Activated CD4-positive, alpha-beta T cell treated with anti-CD3 and anti-CD28 coated beads, Interleukin-2, amount 10 ng/mL, durations not matched to agents 7 days and 5 days (primary cell): ENCODE measurements at places on chromosomes 2 and 18. TPM values are rescaled to one million over a fixed set of nuclear protein-coding genes. Genes with fewer than 3 reads are reported as not detected.

- no peak overlapping the region for H3K4me3 ChIP-seq
- H3K4me1 ChIP-seq, result peaks cover 11% of the 10 kb centered on the region
- DNase-seq, result no peak
- no peak overlapping the region for H3K27ac ChIP-seq
- H3K36me3 ChIP-seq, result peaks cover 12% of the 10 kb centered on the region
Measured at GRCh38 chr2:28510184-28510583, 14.3 kb downstream of the PLB1 start.

DNA sequence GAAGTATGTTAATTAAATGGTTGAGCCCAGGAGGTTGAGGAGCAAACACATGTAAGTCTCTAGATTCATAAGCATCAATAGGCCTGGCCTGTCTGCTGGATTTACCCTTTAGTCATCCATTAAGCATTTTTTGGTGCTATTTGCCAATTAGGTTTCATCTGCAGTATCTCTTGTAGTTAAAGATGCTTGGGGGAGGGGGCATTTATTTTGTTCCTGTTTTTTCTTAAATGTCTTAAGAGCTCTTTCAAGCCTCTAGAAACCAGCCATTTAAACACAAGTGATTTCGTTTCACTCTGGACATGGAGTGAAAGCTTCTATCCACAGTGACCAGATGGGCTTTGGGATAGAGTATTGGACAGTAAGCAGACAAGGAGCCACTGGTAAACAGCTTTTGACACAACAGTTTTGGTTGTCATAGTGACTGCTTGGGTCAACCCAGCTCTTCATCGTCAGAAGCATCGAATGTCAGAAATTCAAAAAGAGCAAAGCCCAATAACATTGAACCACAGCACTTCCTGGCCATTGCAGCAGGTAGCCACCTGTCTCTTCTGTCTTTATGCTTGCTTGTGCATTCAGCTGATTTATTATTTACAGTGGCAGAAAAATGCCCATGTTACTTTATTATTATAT, 4.9 kb downstream of the QPCT start:
- H3K4me1 ChIP-seq, result peaks cover 6% of the 10 kb centered on the region
- H3K36me3 ChIP-seq, result no peaks in the 10 kb centered on the region
- DNase-seq, result no peak
- H3K4me3 ChIP-seq, result no peak overlapping the region
- H3K27ac ChIP-seq, result no peak overlapping the region

PAX8 gene
- 0.69 TPM for total RNA-seq

UGT1A4 gene
- not detected for total RNA-seq

DNA sequence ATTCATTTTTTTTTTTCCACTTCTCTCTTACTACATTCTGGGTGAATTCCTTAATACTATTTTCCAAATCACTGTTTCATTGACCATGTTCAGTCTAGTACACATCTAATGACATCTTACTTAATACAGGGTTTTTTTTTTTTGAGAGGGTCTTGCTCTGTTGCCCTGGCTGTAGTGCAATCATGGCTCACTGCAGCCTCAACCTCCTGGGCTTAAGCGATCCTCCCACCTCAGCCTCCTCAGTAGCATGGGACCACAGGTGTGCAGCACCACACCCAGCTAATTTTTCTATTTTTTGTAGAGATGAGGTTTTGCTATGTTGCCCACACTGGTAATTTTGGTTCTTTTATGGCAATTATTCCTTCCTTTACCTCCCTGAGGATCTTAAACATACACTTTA, 29.4 kb downstream of the FBXO11 start:
- H3K36me3 ChIP-seq, result peaks cover 16% of the 10 kb centered on the region
- no peak overlapping the region for H3K4me3 ChIP-seq
- no peak overlapping the region for H3K27ac ChIP-seq
- DNase-seq, result no peak
- peaks cover 15% of the 10 kb centered on the region for H3K4me1 ChIP-seq

GRCh38 chr2:3294493-3294892, 83.1 kb downstream of the EIPR1 start:
- no peaks in the 10 kb centered on the region for H3K27me3 ChIP-seq
- no peak overlapping the region for H3K27ac ChIP-seq
- DNase-seq, result no peak
- H3K4me3 ChIP-seq, result no peak overlapping the region

GRCh38 chr2:122988395-122989221, 1036.5 kb upstream of the CNTNAP5 start:
- no peak overlapping the region for H3K4me3 ChIP-seq
- no peaks in the 10 kb centered on the region for H3K27me3 ChIP-seq
- H3K36me3 ChIP-seq, result no peaks in the 10 kb centered on the region
- H3K27ac ChIP-seq, result no peak overlapping the region
- H3K4me1 ChIP-seq, result no peaks in the 10 kb centered on the region

RNF144A gene
- 89.6 TPM for total RNA-seq

- no peak overlapping the region for H3K27ac ChIP-seq
- DNase-seq, result no peak
- no peaks in the 10 kb centered on the region for H3K36me3 ChIP-seq
- H3K4me1 ChIP-seq, result no peaks in the 10 kb centered on the region
- H3K27me3 ChIP-seq, result peaks cover 14% of the 10 kb centered on the region
Measured at GRCh38 chr2:69225933-69226332, 161.1 kb downstream of the GFPT1 start.

DNA sequence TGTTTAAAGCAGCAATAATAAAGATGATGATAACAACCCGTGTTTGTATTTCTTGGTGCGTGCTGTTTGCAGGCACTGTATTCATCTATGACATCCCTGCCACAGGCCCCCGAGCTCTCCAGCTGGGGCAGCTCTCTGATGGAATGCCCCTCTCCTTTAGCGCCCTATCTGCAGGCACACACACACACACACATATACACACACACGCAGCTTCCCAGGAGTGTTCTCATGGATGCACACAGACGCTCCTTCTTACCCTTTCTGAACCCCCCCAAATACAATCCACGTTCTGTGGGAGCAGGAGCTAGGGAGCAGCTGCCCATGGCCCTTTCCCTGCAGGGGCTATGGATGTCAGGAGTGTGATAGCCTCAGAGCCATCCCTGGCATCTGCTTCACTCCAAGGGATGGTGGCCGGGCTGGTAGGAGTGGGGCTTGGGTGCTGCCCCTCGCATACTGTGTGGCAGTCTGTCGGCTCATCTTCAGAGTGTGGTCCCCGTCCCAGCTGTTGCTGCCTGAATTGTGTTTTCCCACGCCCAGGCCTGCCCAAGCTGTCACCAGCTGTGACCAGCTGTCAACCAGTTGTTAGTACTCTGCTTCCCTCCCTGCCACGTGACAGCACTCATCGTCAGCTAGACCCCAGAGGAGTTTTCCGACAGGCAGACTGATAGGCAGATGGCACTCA, 50.8 kb upstream of the MYCN start:
- H3K36me3 ChIP-seq, result no peaks in the 10 kb centered on the region
- H3K4me3 ChIP-seq, result no peak overlapping the region
- no peak overlapping the region for H3K27ac ChIP-seq
- no peak for DNase-seq
- H3K27me3 ChIP-seq, result no peaks in the 10 kb centered on the region
- no peaks in the 10 kb centered on the region for H3K4me1 ChIP-seq

- no peak for DNase-seq
- H3K4me1 ChIP-seq, result no peaks in the 10 kb centered on the region
- no peak overlapping the region for H3K27ac ChIP-seq
- no peak overlapping the region for H3K4me3 ChIP-seq
- H3K27me3 ChIP-seq, result no peaks in the 10 kb centered on the region
Measured at GRCh38 chr2:207881902-207882301, 112.2 kb upstream of the FZD5 start.

COL5A2 gene
- 0.37 TPM for total RNA-seq

DNA sequence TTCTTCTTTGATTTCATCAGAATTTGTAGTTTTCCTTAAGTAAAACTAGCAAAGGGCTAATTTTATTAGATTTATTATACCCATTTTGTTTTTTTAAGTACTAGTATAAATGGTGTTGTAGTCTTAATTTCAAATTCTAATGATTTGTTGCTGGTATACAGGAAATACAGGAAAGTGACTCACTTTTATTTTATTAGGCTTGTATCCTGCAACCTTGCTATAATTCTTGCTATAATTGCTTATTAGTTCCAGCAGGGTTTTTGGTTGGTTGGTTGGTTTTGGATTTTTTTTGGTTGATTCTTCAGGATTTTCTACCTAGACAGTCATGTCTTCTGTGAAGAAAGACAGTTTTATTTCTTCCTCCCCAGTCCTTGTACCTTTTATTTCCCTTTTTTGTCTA, 110.6 kb upstream of the IL1R2 start:
- H3K4me3 ChIP-seq, result no peak overlapping the region
- H3K36me3 ChIP-seq, result peaks cover 68% of the 10 kb centered on the region
- H3K27ac ChIP-seq, result no peak overlapping the region
- H3K27me3 ChIP-seq, result no peaks in the 10 kb centered on the region
- no peak for DNase-seq

- no peaks in the 10 kb centered on the region for H3K27me3 ChIP-seq
- no peak overlapping the region for H3K27ac ChIP-seq
- no peak overlapping the region for H3K4me3 ChIP-seq
- DNase-seq, result no peak
- H3K4me1 ChIP-seq, result peaks cover 18% of the 10 kb centered on the region
Measured at GRCh38 chr2:168350380-168350779, 103.0 kb upstream of the STK39 start.

GRCh38 chr2:120441744-120442471, 96.0 kb downstream of the INHBB start:
- no peak for DNase-seq
- H3K4me3 ChIP-seq, result no peak overlapping the region
- H3K36me3 ChIP-seq, result no peaks in the 10 kb centered on the region
- H3K27ac ChIP-seq, result no peak overlapping the region
- H3K27me3 ChIP-seq, result peaks cover 62% of the 10 kb centered on the region
- peaks cover 13% of the 10 kb centered on the region for H3K4me1 ChIP-seq

DNA sequence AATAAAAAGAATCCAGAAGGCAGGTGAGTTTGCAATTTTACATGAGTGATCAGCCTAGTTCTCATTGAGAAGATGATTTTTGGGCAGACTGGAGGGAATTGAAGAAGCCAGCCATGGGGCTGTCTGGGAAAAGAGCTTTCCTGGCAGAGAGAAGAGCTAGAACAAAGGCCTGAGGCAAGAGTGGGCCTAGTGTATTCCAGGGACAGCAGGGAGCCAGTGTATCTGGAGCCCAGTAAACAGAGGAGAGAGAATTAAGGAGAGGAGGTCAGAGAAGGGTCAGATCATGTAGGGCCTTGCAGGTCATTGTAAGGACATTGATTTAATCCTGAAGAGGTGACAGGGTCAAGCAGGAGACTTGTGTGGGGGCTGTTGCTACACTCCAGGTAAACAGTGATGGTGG, 195.8 kb downstream of the SATB2 start:
- H3K27ac ChIP-seq, result no peak overlapping the region
- no peaks in the 10 kb centered on the region for H3K4me1 ChIP-seq
- H3K36me3 ChIP-seq, result no peaks in the 10 kb centered on the region
- no peak for DNase-seq
- no peaks in the 10 kb centered on the region for H3K27me3 ChIP-seq

DNA sequence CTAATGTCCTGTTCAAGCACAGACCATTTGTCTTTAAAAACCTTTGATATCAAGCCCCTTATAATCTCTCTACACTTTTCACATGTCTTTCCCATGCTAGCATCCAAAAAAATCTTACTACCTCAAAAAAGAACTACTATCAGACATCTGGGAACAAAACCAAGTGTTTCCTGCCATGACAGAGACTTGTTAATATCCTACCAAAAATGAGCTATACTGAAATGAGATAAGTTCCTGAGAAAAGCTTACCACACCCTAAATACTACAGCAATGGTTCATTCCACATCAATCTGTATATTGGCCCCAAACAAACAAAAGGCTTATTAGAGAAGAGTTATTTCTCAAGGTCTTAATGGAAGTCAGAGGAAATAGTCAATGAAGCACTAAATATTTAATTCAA, 230.1 kb downstream of the DYM start:
- DNase-seq, result no peak
- no peaks in the 10 kb centered on the region for H3K27me3 ChIP-seq
- no peak overlapping the region for H3K27ac ChIP-seq
- H3K4me3 ChIP-seq, result no peak overlapping the region
- peaks cover 14% of the 10 kb centered on the region for H3K36me3 ChIP-seq

CDK5R2 gene
- total RNA-seq, result not detected

GRCh38 chr18:75226286-75226955, 15.8 kb downstream of the TSHZ1 start:
- DNase-seq, result no peak
- peaks cover 53% of the 10 kb centered on the region for H3K4me1 ChIP-seq
- H3K36me3 ChIP-seq, result peaks cover 23% of the 10 kb centered on the region
- no peak overlapping the region for H3K27ac ChIP-seq
- H3K27me3 ChIP-seq, result no peaks in the 10 kb centered on the region
- H3K4me3 ChIP-seq, result no peak overlapping the region

AFTPH gene
- total RNA-seq, result 38.9 TPM

DNA sequence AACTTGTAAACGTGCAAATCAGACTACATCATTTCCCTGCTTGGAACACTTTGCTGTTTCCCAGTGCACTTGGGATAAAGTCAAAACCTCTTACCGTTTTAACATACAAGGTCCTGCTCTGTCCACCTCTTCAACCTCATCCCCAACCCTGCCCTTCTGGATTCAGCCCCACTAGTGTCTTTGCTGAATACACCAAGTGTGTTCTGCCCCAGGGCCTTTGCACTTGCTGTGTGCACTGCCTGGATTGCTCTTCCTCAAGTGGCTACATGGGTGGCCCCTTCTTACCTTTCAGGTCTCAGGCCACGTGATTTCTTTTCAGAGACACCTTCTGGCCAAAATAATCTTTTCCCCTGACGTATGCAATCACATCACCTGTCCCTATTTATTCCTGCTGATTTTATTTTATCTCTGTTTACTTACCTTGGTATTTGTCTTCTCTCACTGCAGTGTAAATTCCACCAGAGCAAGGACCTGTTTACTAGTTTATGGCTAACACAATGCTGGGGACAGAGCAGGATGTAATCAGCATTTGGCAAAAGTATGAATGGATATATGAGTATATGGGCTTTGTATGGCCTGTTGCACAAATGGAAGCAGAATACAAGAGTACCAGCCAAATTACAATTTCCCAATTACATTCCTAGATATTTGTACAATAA, 63.9 kb downstream of the MAPK4 start:
- H3K27me3 ChIP-seq, result peaks cover 13% of the 10 kb centered on the region
- no peak overlapping the region for H3K27ac ChIP-seq
- DNase-seq, result no peak
- no peaks in the 10 kb centered on the region for H3K36me3 ChIP-seq
- no peaks in the 10 kb centered on the region for H3K4me1 ChIP-seq

RBM43 gene
- total RNA-seq, result 6.9 TPM

DNA sequence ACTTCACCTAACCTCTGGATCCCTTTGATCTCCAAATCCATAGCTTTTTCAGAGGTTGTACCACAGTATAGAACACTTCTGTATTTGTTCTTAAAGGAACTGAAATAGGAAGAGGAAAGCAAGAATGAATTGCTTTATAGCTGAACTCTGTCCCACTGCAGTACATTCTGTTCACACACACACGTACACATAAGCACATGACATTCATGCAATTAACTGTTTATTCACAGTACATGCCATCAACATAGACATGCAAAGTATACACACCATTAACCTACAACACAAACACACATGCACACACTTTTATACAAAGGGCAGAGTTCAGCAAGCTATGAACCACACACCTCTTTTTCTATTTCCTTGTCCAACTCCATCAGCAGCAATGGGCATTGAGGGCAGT, 43.2 kb downstream of the MRPL33 start:
- H3K4me3 ChIP-seq, result no peak overlapping the region
- no peak overlapping the region for H3K27ac ChIP-seq
- peaks cover 2% of the 10 kb centered on the region for H3K4me1 ChIP-seq
- no peaks in the 10 kb centered on the region for H3K27me3 ChIP-seq
- no peaks in the 10 kb centered on the region for H3K36me3 ChIP-seq
